ENCODE measurements at places on chromosomes 6 and 20. TPM values are rescaled to one million over a fixed set of nuclear protein-coding genes. Genes with fewer than 3 reads are reported as not detected.

The SLC35D3 gene
- not detected for total RNA-seq

The RBM24 gene
- 1.2 TPM for total RNA-seq

The ZC2HC1B gene
- not detected for total RNA-seq

The TRIM15 gene
- total RNA-seq, result not detected

The APCDD1L gene
- not detected for total RNA-seq

The DDRGK1 gene
- total RNA-seq, result 89.8 TPM

The PROKR2 gene
- total RNA-seq, result not detected

DNA sequence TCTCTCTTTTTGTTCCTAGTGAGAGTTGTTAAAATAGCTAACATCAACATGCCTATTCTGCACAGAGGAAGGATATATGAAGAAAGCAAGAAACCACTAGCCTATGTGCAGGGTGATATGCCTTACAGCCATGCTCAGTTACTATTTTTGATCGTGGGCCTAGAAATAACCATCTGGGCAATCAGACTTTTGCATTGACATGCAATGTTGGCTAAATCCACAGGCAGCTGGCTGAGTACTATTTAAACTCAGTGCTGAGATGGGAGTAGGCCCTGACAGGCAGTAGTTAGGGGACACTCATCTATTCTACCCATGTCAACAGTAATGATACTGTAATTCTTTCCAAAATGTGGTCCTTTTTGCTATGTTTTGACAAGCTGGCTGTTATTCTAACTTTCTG lies 89.6 kb downstream of the HDGFL1 start:
- no peak for DNase-seq
- H3K36me3 ChIP-seq, result no peaks in the 10 kb centered on the region
- H3K4me1 ChIP-seq, result no peaks in the 10 kb centered on the region
- H3K4me3 ChIP-seq, result no peak overlapping the region
- H3K27ac ChIP-seq, result no peak overlapping the region

DNA sequence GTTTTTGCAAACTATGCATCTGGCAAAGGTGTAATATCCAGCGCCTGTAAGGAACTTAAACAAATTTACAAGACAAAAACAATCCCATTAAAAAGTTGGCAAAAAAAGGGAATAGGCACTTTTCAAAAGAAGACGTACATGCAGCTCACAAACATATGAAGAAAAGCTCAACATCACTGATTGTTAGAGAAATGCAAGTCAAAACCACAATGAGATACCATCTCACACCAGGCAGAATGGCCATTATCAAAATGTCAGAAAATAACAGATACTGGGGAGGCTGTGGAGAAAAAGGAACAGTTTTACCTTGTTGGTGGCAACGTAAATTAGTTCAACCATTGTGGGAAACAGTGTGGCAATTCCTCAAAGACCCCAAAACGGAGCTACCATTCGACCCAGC lies 54.2 kb downstream of the TSBP1 start:
- no peaks in the 10 kb centered on the region for H3K4me1 ChIP-seq
- no peak for DNase-seq
- no peak overlapping the region for H3K27ac ChIP-seq
- H3K36me3 ChIP-seq, result no peaks in the 10 kb centered on the region
- H3K4me3 ChIP-seq, result no peak overlapping the region
- no peaks in the 10 kb centered on the region for H3K27me3 ChIP-seq

DNA sequence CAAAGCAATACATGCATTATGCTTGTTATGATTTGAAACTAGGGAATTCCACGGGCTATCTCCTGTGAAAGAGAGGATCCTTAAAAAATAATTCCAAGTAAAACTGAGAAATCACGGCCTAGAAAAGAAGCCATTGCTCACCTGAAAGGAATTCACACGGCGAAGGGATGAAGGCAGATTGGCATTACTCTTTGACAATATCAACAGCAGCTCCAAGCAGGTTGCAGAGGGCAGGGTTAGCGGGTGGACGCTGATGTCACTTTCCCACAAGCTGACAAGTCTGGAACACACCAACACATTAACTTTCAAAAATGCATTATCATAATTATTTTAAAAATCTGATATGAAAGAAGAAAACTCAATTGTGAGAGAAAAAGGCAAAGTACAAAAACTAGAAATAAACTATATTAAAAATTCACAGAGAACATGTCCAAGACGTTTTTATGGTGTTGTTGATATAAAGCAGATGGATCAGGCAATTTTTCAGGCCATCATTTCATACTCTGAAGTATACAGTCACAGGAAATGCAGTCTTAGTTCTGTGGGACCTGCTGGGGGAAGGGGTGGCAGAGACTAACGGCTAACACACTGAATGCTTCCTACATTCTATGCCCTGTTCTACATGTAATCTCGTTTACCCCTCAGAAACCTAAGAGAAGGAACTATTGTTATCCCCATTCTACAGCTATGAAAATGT lies 108.3 kb downstream of the UBE3D start:
- no peak overlapping the region for H3K4me3 ChIP-seq
- no peaks in the 10 kb centered on the region for H3K27me3 ChIP-seq
- no peaks in the 10 kb centered on the region for H3K36me3 ChIP-seq

DNA sequence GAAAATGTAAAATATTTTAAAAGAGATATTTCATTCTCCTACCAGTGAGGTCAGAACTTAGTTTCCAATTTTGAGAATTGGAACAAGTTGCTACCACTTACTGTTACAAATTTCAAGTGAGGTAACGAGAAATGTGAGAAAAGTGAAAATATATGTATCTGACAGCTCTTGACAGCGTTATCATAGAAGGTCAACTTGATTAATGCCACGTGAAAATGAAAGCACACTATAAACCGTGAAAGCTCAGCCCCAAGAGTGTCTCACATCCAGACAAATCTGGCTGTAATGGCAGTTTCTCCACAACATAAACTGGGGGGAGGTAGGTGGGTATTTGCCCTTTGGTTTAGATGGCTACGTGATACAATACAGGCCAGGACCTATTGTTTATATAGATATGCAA lies 13.9 kb downstream of the HDGFL1 start:
- no peak overlapping the region for H3K4me3 ChIP-seq
- DNase-seq, result no peak
- no peaks in the 10 kb centered on the region for H3K36me3 ChIP-seq
- H3K4me1 ChIP-seq, result no peaks in the 10 kb centered on the region
- no peak overlapping the region for H3K27ac ChIP-seq
- no peaks in the 10 kb centered on the region for H3K27me3 ChIP-seq

DNA sequence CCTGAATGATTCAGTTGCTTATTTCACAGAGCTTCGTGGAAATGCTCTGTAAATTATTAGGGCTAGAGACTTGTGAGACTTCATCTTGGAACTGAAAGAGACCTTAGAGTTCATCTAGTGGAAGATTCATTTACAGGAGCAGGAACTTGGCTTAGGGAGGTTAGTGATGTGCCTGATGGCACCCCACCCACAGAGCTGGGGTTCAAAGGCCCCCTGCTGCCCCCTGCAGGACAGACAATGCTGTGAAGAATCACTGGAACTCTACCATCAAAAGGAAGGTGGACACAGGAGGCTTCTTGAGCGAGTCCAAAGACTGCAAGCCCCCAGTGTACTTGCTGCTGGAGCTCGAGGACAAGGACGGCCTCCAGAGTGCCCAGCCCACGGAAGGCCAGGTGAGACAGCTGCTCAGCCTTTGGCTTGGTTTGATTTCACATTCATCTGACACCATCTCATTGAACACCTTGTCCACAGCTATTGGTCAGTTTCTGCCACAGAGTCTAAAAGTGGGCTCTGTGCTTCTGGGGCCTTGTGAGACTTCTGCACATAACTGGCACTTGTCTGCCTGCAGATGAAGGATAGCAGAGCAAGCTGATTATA lies 25.1 kb downstream of the MYBL2 start:
- no peaks in the 10 kb centered on the region for H3K4me1 ChIP-seq
- no peaks in the 10 kb centered on the region for H3K36me3 ChIP-seq
- no peak overlapping the region for H3K27ac ChIP-seq

GRCh38 chr20:33653218-33653899 lies 8.8 kb upstream of the C20orf144 start:
- no peak overlapping the region for H3K4me3 ChIP-seq
- H3K27me3 ChIP-seq, result no peaks in the 10 kb centered on the region
- no peak overlapping the region for H3K27ac ChIP-seq

GRCh38 chr20:23641936-23642751 lies 4.4 kb upstream of the CST3 start:
- no peak overlapping the region for H3K27ac ChIP-seq
- no peaks in the 10 kb centered on the region for H3K27me3 ChIP-seq
- no peak overlapping the region for H3K4me3 ChIP-seq
- no peak for DNase-seq
- no peaks in the 10 kb centered on the region for H3K36me3 ChIP-seq

- H3K4me1 ChIP-seq, result peaks cover 16% of the 10 kb centered on the region
- peak within 1 kb of the TSS; percentile 84 for H3K27ac ChIP-seq
- peak; percentile 67 for DNase-seq
- peaks cover 7% of the 10 kb centered on the region for H3K27me3 ChIP-seq
- H3K36me3 ChIP-seq, result peaks cover 4% of the 10 kb centered on the region
- peak within 1 kb of the TSS; percentile 84 for H3K4me3 ChIP-seq
Observed at GRCh38 chr20:6767536-6768227, at the start of gene BMP2. BMP2 (plus strand) TSS chr20:6767686; CDS start chr20:6770127, 2,441 bp downstream.

DNA sequence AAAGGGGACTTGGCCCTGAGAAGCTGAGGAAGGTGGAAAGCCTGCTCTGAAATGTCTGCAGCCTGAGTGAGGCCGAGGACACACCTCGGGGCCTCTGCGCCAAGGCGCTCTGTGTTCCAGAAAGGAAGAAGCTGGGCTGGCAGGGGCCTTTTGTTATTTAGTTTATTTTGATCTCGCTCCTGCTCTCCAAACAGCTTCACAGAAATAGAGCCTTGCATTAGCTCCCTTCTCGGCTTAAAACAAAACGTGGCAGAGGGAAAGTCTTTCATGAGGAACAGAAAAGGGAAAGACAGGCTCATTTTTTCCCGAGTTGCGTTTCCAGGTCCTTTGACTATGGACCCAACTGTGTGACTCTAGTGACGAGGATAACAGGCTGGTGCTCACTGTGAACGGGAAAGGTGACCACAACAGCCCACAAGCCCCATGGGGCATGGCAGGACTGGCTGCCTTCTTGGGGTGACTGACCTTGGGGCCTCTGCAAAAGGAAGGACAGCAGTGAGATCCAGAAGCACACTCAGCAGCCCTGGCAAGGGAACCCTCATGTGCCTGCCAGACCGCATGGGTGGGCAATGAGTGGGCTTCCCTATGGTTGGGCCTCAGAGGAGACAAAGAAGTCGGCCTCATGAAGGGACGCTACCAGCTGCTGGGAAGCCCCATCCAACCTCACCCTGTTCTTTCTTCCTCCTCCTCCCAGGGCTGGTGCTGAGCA lies 18.7 kb downstream of the LEMD2 start:
- peak overlapping the region; percentile 77 for H3K27ac ChIP-seq
- H3K4me3 ChIP-seq, result no peak overlapping the region
- no peak for DNase-seq
- peaks cover 47% of the 10 kb centered on the region for H3K4me1 ChIP-seq
- H3K36me3 ChIP-seq, result peaks cover 34% of the 10 kb centered on the region

DNA sequence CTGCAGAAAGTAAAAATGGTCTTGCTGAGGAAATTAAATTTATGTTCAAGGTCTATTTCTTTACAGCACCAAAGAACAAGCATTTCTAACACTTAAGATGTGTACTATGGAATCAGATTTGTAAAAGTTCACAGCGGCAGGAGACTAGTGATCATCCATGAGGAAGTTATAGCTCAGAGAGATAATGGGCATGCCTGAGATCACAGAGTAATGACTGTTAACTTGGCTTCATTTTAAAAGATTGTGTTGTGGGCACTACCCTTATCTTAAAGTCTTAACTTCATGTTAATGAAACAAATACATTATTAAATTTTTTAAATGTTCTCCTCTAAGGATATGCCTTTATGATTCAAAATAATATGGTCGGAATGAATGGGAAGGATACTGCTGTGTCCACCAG lies 168.6 kb downstream of the GMPR start:
- H3K27me3 ChIP-seq, result no peaks in the 10 kb centered on the region
- H3K36me3 ChIP-seq, result no peaks in the 10 kb centered on the region
- DNase-seq, result no peak
- no peak overlapping the region for H3K4me3 ChIP-seq

DNA sequence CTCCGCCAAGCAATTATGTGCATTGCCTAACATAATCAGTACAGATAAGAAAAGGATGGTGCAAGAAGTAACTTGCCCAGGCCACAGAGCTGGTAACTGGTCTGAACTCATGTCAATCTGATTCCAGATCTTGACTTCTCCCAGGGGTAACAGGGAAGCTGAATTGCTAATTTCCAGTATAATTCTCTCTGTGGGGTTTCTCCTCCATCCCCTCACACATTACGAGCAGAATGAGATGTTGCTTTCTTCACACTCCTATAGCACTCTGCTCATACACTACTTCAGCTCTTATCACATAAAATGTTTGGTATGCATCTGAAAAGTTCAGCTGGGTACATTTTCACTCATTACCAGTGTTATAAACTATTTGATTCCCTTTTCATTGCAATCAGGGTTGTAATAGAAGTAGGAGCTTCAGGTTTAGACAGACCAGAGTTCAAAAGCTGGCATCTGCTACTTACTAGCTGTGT lies 24.0 kb upstream of the LRRC1 start:
- no peaks in the 10 kb centered on the region for H3K27me3 ChIP-seq
- H3K36me3 ChIP-seq, result no peaks in the 10 kb centered on the region
- DNase-seq, result no peak
- no peaks in the 10 kb centered on the region for H3K4me1 ChIP-seq
- no peak overlapping the region for H3K27ac ChIP-seq

All from lower lobe of right lung (tissue), 2 donors.